ENCODE measurements at places on chromosomes 2 and 18.
A peak's percentile ranks its signal among the peaks of the same experiment; 100 is the strongest.

DNA sequence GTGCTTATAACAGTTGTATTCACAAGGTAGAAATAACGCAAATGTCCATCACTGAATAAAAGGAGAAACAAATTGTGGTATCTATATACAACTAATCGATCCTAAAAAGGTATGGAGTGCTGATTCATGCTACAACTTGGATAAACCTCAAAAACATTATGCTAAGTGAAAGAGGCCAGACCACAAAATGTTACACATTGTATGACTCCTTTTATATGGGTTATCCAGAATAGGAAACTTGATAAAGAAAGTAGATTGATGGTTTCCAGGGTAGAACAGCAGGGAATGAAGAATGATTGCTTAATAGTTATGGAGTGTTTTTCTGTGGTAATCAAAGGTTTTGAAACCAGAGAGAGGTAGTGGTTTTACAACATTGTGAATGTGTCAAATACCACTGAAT is 432.2 kb upstream of the TRIB2 start:
- no peak for DNase-seq

DNA sequence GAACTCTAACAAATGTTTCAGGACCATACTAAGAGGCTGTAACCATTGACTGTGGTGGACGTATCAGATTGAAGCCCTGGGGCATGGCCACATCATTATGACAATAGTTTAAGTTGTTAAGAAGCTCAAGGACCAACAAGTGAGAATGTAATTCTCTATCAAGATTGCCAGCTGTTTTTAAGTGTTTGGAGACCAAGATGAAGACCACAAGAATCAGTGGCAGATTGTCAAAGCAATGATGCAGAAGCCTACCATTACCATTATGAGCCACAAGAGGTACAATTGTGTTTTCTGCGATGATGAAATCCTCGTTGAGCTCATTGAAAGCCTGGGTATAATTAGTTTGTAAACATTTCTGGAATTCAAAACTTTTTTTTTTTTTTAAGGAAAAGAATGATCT is 261.1 kb upstream of the ZEB2 start:
- no peak for DNase-seq

GRCh38 chr2:70143314-70144150 is 47.3 kb downstream of the C2orf42 start:
- DNase-seq, result peak; percentile 44

- no peak for DNase-seq
Observed at GRCh38 chr18:73807551-73808192, 340.0 kb downstream of the FBXO15 start.

GRCh38 chr2:196927376-196928225 is 1.1 kb upstream of the PGAP1 start:
- peak; percentile 49 for DNase-seq

GRCh38 chr2:152242787-152243472 is 67.4 kb upstream of the STAM2 start:
- DNase-seq, result no peak

DNA sequence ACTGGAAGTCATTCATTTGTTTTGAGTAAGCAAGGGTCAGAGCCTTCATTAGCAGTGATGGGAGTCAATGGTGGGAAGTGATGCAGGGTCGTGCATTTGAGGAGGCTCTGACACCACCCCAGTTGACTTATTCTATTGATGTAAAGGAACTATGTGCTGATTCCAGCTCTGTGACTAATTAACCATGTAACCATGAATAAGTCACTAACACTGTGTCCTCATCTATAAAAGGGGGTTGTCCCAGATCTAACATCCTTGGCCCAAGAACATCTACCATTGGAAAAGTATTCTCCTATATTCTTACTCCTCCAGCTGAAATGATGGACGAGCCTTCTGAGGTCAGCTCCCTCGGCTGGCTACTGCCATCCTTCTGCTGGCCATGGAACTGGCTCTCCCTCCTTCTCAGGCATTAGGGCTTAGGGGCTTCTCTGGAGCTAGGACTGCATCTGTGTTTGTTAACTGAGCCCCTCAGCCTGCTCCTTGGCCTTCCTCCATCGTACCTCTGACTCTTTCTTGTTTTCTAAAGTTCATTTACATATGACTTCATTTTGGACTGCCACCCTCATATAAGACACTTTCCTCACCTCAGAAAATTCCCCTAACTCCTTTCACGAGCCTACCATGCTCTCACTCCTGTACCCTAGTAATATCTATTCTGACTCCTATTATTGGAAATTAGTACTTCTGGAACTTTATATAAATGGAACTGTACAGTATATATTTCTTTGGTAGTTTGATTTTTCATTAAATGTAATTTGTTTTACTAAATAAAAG is 115.5 kb downstream of the KCTD1 start:
- DNase-seq, result no peak

DNA sequence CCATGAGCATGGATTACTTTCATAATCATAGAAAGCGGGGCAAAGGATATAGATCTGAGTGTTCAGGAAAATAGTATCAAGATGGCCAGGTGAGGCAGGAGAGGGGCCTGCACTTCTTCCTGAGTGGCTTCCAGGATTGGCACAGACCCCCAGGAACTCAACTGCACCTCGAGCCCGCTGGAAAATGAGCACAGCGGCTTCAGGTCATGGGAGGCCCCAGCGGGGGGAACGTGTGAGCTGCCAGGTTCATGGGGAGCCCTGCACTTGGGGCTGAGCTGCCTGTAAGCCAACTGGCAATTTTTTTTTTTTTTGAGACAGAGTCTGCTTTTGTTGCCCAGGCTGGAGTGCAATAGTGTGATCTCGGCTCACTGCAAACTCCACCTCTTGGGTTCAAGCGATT is 81.5 kb upstream of the ODC1 start:
- DNase-seq, result no peak

- no peak for DNase-seq
Observed at GRCh38 chr2:181660181-181660580, 3.3 kb upstream of the CERKL start.

DNA sequence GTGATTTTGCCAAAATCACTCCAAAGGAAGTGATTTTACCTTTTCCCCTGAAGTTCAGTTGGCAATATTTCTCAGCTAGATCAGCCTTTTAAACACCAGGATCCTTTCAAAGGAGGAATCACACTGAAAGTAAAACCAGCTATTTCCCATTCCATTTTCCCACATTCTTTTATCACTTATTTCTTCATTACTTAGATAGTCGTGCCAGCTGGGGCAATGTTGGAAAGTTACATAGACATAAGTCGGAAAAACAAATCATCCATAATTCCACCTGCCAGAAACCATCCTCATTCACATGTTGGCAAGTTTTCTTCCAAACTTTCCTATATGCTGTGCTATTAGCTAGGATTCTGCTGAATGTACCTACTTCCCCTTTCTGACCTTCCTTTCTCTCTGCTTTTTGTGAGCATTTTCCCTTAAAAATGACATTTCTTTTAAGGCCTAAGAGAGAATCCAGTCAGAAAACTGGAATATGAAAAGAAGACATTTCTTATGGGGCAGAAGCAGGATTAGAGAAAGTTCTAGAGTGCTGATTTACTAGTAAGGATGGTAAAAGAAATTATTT is 170.0 kb upstream of the STK17B start:
- DNase-seq, result no peak

GRCh38 chr2:44956843-44957242 is 15.3 kb downstream of the SIX3 start:
- DNase-seq, result no peak

- no peak for DNase-seq
Observed at GRCh38 chr2:7161501-7161900, 244.3 kb downstream of the RNF144A start.

- peak; percentile 30 for DNase-seq
Observed at GRCh38 chr2:6913415-6914157, 3.6 kb upstream of the RNF144A start.

DNA sequence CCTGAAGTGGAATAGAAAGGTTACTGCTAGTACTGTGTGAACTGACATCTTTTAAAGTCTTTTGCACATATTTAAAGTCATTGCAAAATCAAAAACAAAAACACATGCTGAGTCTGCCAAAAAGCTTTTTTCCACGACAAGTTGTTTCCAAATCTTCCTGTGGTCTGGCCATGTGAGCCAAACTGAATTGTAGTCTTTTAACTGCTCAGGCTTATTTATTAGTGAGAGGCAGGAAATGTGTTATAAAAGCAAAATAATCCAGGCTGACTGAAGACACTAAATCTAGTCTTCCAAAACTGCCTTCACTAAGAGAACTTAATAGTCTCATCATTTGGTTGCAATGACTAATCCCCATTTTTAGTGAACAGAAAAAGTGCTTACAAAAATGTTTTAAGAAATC is 2.3 kb downstream of the KRCC1 start:
- DNase-seq, result no peak

- no peak for DNase-seq
Observed at GRCh38 chr2:215794829-215795546, 218.4 kb downstream of the MREG start.

GRCh38 chr18:54094474-54094873 is 130.0 kb downstream of the MBD2 start:
- DNase-seq, result no peak

DNA sequence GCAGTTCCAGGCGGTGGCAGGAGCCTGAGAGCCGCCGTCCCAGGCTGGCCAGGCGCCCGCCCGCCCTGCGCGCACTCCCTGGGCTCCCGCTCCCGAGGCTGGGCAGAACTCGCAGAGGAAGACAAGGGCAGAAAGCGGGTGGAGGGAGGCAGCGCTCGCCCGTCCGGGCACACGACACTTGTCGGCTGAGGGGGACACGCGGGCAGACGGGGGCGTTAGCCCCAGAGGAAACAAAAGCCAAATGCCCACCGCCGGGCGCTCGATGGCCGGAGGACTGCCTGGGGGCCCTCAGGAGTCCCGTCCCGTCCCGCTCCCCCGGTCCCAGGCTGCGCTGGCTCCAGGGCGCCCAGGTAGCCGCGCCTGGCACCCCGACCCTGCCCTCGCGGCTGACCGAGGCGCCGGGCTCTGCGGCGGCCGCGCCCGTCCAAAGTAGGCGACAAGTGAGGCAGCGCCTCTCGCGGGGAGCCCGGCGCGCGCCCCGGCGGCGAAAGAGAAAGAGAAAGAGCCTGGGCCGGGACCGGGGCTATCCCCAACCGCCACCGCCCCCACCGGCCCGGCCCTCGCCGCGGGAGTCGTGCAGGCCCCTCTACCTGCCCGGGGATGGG is 491 bp downstream of the L3MBTL4 start:
- no peak for DNase-seq

- no peak for DNase-seq
Observed at GRCh38 chr18:24395049-24395795, 2.4 kb downstream of the OSBPL1A start.

DNA sequence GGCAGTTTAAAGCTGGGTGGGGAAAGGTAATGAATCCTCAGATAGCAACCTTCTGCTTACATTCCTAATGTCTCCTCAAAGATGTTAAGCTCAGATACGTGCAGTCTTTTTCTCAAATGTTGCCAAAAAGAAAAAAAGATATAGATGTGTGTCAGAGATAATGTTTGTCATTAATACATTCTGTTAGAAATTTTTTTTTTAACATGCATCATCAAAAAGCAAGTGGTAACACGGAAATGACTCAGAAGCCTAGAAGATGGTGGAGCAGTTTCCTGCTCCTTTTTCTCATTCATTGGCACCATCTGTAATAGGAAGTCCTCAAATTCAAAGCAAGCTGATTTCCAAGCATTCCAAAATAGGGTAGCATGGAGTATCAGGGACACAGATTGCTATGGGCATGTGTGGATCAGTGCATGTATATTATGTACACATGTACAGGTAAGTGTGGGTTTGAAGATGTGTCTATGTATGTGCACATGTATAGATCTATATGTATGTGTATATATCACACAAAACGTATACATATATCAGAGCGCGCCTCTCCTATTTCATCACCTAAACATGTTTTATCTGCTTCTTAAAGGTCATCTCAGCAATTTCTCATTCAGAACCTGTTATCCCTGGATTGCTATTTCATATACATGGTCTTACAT is 79.9 kb upstream of the ITGB6 start:
- DNase-seq, result no peak

All from effector CD4-positive, alpha-beta T cell (primary cell).